Activated CD8-positive, alpha-beta memory T cell treated with anti-CD3 and anti-CD28 coated beads for 48 hours (primary cell): ENCODE measurements at places on chromosomes 11 and 22.

- DNase-seq = no peak
These were observed 522.6 kb downstream of the MN1 start for GRCh38 chr22:27278946-27279345.

DNA sequence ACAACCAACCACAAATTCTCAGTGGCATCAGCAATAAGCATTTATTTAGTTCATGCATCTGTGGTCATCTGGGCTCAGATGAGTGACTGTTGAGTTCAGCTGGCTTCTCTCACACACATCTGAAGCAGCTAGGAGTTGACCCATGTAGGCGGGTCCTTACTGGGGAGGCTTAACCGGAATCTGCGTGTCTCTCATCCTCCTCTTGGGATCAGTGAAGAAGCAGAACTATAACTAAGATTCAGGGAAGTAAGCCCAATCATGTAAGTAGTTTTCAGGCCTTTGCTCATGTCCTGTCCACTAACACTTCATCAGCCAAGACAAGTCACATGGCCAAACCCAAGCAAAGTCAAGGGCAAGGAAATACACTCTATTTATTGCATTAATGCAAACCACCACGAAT, 236.2 kb downstream of the C11orf87 start:
- no peak for DNase-seq

- no peak for DNase-seq
These were observed 96.0 kb downstream of the SEZ6L start for GRCh38 chr22:26265281-26265680.

DNA sequence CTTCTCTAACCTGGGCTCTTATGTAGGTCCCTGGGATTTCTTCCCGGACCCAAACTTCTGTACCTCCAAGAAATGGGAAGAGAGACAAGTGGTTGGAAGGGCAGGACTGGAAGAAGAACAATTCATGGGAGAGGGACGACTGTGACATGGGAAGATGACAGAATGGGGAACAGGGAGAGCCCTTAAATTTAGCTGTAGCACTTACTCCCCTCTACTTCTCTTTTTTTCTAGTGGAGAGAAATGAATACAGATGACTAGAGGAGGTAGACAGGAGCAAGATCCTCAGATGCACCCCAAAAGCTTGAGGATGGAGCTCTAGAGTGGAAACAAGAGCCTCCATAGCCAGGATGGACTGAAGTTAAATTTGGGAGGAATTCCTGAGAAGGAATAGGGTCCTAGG, 2.3 kb downstream of the RHOG start:
- no peak for DNase-seq

GRCh38 chr11:104467404-104467803, 303.5 kb upstream of the PDGFD start:
- DNase-seq = no peak

GRCh38 chr11:106218106-106218505, 140.6 kb downstream of the AASDHPPT start:
- DNase-seq = no peak

DNA sequence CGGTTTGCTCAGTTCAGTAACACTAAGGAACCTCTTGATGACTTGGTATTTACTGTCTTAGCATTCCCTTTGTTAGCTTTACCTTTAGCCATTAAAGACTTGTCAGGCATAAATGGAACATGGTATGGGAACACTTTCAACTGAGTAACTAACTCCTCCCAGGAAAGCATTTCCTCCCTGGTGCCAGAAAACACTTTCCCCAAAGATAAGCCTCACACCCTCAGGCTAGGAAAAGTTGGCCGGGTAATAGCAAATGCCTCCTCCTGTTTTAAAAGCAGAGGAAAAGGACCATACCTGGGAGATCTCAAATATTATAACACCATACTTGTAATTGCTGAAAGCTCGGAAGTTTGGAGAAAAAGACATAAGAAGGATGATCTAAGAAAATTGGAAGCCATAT, 12.0 kb downstream of the KCNJ11 start:
- DNase-seq = no peak

- no peak for DNase-seq
These were observed 31.0 kb downstream of the PACS1 start for GRCh38 chr11:66101066-66101464.

DNA sequence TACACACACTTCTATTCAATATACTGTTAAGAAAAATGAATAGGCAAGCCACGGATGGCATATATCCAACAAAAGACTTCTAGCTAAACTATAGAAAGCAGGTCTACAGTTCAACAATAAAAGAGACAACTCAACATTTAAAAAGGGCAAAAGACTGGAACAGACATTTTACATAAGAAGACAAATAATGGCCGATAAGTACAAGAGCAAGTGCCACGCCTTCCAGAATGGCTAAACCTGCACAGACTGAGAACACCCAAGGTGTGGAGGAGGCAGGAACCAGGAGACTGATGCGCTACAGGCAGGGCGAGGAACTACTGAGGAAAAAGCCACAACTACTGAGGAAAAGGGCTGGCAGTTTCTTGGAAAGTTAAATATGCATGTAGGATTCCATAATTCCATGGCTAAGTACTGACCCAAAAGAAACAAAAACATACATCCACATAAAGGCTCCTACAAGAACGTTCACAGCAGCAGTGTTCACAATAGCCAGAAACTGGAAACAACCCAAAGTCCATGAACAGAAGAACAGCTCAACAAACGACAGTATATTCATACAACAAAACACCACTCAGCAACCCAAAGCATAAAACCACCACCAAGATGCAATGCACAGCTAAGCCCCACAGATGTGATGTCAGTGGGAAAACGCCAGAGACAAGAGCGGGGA, 9.6 kb upstream of the MOB2 start:
- DNase-seq = no peak

DNA sequence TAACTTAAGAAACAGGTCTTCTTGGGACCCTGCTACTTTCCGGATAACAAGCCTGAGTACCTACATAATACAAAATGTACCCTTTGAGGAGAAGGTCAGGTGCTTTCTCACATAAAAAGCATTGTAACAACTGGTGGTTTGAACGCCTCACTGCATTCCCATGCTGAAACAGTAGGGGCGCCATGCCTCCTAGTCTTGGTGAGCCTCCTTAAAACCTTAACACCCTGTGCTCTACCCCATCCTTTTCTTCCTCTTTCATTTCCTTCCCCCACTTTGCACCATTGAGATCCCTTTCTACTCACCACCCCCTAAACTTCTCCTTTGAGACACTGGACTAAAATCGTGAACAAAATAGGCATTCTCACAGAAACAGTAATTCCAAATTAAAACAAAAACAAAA, 729.3 kb downstream of the NTM start:
- no peak for DNase-seq
